DMS 273 treated with DMSO at 0.1 percent for 48 hours (cell line): ENCODE measurements at places on chromosomes 1 and 21.

DNA sequence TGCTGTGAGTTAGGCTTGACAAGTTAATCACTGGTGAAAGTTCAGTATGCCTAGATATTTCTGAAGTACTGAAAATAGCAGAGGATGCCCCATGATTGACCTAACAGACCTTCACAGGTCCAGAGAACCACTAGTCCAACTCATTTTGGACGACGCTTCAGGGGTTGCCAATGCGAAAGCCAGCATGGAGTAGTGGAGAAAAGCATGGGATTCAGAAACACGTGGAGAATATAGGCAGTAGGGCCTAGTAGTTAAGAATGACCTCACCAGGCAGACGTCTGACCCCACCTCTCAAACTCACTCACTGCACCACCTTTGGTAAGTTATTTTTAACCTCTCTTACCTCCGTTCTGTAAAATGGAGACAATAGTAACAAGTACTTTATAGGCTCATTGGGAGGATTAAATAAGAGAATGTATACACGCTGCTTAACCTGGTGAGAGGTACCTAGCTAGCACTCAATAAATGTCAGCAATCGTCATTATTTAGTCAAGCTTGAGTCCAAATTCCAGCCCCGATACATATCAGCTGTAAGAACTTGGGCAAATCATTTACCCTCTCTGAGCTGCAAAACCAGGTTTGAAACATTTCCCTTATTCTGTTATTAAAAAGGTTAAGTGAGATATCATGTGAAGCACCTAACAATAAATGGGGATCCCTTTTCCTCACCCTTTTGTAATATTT lies 13.2 kb downstream of the PLPP3 start:
- DNase-seq = no peak

DNA sequence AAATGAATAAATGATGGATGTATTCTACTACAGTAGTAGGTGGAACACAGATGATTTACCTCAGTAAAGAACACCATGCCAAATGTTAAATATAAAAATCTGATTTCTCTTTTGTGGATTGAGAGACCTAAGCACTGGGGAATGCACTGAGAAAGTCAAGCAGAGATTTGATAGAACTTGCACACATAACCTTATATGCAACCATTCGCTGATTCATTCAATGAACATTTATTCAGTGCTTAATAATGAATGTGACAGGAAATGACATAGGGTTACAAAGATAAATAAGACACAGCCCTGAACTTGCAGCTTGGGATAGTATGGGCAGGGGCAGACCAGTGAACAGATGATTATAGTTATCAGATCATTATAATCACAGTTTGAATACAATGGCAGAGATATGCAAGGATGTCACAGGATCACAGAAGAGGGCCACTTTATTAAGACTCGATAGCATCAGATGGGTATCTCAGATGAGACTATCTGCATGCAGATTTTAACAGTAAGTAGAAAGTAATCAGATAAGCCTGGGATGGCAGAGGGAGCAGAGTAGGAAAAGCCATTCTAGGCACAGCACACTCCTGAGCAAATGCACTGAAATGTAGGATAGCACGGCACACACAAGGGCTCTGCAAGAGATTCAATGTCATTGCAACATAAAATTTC lies 169.4 kb downstream of the ASTN1 start:
- no peak for DNase-seq

- DNase-seq = no peak
Measured at GRCh38 chr1:98429965-98430443, 231.5 kb upstream of the SNX7 start.

DNA sequence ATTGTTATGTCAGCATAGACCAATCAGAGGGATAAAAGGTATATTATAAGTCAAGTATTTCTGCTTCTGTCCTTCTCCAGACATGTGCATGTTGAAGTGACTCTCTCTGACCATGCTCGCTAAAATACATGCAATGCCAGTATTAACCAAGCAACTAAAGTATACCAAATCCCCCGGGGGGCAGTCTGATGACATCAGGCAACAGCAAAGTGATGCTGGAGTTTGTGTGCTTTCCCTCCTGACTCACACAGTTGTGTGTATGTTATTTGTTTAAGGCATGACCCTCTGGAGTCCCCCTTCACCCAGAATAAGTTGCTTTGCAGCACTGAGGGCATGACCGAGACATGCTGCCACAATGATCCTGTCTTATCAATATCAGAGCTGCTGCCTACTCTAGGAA lies 2.1 kb downstream of the BRINP2 start:
- DNase-seq = no peak

DNA sequence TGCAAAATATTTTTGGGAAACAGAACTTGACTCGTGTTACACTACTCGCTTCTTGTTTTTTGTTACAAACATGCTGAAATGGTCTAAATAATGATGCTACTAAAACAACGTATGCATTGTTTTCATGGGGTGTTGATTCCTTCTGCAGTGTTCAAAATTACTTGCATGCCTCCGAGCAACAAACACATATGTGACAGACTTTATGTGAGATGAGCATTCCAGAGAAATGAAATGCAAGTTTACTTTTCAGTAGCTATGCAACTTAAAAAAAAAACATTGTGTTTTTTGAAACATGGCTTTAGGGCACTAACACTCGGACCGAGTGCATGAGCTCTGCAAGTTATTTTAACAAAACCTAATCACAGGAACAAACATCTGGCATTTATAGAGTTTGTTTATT lies 84.8 kb downstream of the CAMTA1 start:
- no peak for DNase-seq

DNA sequence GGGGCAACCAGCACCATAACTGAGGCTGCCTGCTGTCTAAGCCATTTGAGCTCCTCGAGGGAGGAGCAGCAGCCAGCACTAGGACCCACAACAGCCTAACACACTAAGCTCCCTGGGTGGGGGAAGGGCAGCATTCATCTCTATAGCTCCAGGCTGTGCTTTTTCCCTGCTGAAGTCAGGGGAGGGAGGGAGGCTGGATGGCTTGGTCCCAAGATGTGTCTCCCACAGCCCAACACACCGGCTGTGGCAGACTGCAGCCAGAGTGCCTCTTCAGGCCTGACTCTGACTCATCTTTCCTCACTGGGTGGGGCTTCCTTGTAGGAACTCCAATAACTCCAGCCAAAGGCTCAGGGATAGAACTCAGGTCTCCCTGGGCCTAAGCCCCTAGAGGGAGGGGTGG lies 296.3 kb downstream of the PRDM2 start:
- DNase-seq = no peak

DNA sequence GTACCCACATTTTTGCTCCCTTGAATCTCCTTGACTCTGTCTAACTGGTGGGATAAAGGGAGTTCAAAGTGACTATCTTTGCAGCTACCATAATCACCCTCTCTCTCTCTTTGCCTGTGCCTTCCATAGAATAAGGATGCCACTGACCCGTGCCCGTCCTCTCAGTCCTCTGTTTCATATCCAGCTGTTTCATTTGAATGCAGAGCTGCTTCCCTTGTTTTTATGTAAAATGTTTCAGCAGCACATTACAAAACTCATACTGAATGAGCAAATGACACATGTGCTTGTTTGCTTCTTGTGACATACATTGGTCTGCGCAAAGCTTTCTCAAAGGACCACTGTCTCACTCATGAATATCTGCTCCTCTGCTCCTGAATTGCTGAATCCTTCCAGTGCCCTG lies 38.4 kb downstream of the CDC42 start:
- DNase-seq = no peak

DNA sequence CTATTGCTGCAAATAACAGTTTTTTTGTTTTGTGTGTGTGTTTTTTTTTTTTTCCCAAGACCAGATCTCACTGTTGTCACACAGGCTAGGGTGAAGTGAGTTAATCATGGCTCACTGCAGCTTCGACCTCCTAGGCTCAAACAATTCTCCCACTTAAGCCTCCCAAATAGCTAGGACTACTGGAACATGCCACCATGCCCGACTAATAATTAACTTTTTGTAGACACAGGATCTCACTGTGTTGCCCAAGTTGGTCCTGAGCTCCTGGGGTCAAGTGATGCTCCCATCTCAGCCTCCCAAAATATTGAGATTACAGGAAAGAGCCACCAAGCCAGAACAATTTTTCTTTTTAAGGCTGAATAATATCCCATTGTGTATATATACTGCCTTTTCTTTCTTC lies 34.9 kb downstream of the DRAM2 start:
- DNase-seq = no peak

GRCh38 chr1:95048317-95048716 lies 24.4 kb downstream of the ALG14 start:
- DNase-seq = no peak

GRCh38 chr21:42722808-42723473 lies 69.5 kb downstream of the PDE9A start:
- DNase-seq = no peak

GRCh38 chr21:37682966-37683365 lies 233.3 kb downstream of the KCNJ6 start:
- DNase-seq = no peak

- DNase-seq = no peak
Measured at GRCh38 chr21:41744028-41744930, 22.6 kb downstream of the RIPK4 start.

GRCh38 chr21:27466140-27466539 lies 499.3 kb upstream of the ADAMTS5 start:
- no peak for DNase-seq

DNA sequence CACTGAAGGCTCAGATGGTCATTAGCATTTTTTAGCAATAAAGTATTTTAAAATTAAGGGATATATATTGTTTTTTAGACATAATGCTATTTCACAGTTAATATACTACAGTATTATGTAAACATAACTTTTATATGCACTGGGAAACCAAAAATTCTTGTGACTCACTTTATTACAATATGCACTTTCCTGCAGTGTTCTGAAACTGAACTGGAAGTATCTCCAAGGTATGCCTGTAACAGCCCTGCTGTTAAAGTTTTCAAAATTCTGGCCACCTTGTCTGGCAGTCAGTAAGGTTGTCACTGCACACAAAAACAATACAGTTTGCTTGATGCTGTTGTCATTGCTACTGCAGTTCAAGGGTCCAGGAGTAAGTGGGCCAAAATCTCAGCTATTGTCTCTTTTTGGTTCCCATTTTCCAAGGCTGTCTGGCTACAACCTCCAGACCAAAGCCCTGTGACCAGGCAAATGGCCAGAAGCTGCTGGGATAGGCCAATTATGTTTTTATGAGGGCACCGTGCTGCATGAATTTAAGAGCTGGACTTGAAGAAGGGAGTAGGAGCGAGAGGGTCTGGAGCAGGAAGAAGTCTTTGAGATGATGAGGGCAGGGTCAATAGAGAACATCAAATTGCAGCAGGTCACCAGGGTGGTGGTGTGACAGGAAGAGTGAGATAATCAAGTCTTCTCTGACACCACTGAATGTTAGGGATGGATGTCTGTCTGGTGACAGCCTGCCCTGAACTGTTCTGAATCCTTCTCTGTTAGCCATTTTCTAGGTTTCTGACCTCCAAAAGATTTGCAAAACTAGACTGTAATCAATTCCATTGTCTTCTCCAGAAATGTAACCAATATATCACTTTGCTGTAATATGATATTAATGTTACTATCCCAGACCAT lies 82.3 kb upstream of the CACHD1 start:
- no peak for DNase-seq

DNA sequence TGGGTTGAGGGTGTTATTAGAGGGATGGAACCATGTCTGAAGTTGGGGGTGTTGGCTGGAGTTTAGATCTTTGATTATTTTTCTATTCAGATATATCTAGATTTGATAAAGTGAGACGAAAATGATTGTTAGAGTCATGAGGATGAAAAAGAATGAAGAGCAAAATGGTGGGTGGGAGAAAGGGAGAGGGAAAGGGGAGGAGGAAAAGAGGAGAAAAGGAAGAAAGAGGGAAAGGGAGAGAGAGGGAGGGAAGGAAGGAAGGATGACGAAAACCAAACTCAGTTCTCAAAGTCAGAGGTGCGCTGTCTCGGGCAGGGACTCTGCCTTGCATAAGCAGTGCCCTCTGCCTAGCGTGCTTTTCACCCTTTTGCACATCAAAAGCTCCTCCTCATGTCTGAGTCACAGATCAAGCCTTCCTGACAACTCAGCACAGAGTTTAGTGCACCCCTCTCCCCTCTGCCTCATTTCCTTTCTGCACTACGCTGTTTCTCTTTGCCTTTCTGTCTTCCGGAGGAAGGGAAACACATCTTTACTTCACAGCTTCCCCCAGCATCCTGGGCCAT lies 225.8 kb upstream of the PROX1 start:
- no peak for DNase-seq

DNA sequence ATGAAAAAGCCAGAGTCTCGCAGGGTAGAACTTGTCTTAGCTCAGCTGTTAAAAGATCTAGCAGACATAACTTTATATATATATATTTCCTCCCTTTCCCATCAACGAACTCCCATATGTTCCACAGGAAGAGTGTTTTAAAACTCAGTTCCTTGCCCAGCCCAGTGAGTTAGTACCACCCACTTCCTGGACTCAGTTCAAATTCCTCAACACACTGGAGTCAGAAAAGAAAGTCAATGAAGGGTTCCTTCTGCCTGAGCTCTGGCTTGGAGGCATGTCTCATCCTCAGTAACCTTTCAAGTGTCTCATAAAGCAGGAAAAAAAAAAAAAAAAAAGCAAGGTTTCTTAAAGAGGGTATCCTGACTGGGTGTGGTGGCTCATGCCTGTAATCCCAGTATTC lies 15.6 kb downstream of the TPM3 start:
- no peak for DNase-seq

- DNase-seq = no peak
Measured at GRCh38 chr21:31531967-31532366, 127.5 kb upstream of the SOD1 start.

DNA sequence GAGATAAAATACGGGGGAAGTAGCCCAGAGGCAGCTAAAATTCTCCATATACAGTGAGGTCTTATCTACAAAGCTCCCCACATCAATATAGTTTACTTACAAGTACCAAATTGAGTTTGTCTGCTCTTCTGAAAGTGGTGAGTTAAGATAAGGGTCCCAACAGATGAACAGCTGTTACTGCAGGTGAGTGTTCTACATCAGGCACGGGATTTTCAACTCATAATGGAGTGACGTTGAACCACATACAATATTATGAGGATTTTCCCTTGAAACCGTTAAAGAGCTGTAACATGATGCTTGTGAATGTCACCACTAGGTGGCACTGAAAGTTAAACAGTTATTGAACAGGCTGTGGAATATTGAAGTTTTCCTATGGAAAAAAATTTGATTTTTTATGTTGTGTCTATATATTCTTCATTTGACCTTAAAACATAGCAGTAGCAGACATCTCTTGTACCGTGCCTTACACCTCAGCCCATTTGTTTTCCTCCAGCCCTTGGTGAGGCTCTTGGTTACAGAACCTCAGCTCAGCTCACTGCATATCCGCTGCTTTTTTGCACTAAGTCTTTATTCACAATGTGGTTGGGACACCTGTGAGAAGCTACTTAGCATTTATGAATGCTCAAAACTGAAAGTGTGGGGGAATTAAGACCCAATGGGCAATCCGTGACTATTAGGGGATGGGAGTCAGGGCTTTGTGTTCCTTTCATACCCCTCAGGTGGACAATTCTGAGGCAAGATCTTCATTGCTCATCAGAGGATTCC lies 23.2 kb downstream of the CD1D start:
- DNase-seq = no peak

DNA sequence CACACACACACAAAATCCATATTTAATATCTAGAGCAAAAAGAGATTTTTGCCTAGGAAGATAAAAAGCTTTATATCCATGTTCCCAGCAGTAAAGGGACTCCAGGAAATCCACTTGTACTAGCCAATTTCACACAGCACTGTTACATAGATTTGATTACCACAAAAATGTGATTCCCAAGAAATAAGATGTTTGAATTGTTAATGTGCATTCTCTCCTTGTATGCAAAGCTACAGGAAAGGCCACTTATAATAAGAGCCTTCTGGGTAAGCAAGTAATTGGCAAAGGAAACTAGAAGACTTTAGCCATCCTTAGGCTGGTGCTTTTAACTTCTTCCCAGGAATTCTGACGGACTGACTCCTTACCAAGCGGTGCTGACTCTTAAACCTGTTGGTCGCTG lies 89.3 kb downstream of the LBR start:
- no peak for DNase-seq

- DNase-seq = no peak
Measured at GRCh38 chr1:9013819-9014218, 12.4 kb downstream of the SLC2A7 start.
